ENCODE measurements at places on chromosomes 5 and 9.

GRCh38 chr9:133114886-133115603, 6.0 kb downstream of the RALGDS start:
- no peak for DNase-seq

DNA sequence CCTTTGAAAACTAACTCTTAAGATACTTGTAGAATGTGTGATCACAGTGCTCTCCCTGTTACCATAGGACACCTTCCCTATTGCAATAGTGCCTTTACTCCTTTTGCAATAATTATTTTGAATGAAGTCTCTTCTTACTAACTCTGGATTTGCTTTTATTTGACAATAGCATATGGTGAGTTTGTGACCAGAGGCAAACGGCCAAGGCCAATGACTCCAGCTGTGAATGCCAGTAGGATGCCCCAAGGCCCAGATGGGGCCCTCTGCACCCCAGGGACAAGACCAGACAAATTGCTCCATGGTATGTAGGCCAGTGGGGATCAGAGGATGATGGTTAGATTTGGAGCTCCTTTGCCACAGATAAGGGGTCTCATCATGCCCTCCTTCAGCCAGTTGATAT, 116.9 kb downstream of the NPR3 start:
- no peak for DNase-seq

GRCh38 chr9:93326056-93326455, 125.4 kb upstream of the FAM120A start:
- DNase-seq = no peak

GRCh38 chr5:168481330-168481788, 4.9 kb upstream of the RARS1 start:
- no peak for DNase-seq

DNA sequence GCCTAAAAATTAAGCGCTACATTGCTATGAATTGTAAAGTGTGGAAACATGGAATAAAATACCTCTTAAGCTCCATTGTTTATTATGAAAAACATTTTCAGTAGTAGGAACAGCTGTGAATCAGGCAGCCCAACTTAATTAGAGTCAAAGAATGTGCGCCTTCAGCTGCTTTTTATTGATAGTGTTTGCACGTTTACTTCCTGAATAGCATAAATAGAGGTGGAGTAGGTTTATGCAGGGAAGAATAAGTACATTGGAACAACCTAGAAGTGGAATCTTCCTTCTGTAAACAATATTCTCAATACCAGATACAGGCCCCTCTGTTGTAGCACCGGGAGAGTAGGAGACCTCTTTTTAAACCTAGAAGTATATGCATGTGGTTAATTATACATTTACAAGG, 79.9 kb downstream of the IQGAP2 start:
- DNase-seq = no peak
